ENCODE measurements at places on chromosomes 3 and 15.

GRCh38 chr3:7204848-7205156 lies 343.9 kb downstream of the GRM7 start:
- no peak for DNase-seq

GRCh38 chr15:91954292-91954691 lies 100.8 kb downstream of the SLCO3A1 start:
- DNase-seq: no peak

GRCh38 chr3:166554023-166554422 lies 716.8 kb upstream of the BCHE start:
- no peak for DNase-seq

- no peak for DNase-seq
Observed at GRCh38 chr3:120182613-120183511, 88.6 kb upstream of the GSK3B start.

GRCh38 chr3:139198929-139199328 lies 144.9 kb upstream of the MRPS22 start:
- no peak for DNase-seq

DNA sequence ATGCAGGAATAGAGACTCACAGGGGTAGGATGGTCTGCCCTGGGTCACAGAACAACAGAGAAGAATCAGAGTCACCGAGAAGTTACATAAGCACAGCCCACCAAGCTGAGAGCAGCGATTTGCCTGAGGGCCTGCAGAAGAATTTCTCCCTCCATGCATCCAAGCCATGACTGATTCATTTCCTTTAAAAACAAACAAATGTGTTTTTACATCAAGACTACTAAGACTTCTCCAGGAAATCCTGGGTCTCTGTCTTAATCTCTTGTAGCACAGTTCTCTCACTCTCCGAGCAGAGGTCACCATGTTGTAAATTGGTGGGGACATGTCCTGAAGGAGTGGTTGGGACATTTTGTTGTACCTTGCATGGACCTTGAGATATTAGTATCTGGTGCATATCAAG lies 159.8 kb downstream of the THSD4 start:
- DNase-seq: no peak

GRCh38 chr3:170049146-170050000 lies 11.6 kb downstream of the GPR160 start:
- no peak for DNase-seq

DNA sequence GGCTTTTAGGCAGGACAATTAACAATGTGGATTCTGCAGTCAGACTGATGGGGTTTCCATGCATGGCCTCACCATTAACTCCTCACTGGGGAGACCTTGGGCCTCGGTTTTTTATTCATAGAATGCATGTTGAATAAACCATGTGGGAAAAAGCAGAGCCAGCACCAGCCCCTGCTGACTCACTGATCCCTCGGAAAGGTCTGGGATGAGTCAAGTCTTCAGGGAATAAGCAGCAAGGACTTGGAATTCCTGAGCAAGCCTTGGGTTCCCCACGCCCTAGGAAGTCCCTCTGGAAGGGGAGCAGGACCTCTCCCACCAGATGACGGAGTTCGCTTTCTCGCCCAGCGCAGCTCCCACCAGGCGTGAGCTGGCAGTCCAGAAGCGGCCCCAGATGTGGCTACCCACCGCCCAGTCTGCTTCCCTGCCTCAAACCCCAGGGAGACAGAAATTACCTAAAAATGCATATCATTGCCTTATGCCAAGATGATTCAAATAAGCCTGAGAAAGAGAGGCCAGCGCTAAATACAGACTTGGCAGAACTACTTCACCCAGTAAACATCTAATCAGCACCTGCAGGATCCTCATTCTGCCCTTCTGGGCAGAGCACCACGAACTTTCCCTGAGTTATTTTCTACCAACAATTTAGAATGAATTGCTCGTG lies 45.4 kb downstream of the BTD start:
- no peak for DNase-seq
